GM13977 (cell line): ENCODE measurements at places on chromosomes 16 and 17.

DNA sequence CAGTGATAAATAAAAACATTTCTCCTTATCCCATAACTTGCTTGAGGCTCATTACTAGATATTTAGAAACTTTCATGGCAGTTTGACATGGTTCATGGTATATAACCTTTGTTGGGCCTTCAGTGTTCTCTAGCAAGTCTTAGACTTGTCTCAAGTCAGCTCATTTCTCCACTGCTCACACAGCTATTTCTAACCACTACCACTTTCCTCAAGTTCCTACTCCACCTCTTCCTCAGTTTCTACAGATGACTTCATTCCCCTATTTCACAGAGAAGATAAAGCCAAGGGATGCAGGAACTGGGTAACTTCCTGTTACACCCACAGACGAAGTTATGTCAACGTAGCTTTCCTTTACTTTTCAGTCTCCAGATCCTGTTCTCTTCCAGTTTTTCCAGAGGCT, 23.2 kb downstream of the NLK start:
- no peak for DNase-seq

GRCh38 chr17:81314398-81315081, 19.4 kb upstream of the SLC38A10 start:
- no peak for DNase-seq

GRCh38 chr16:17364319-17365210, 106.2 kb downstream of the XYLT1 start:
- DNase-seq, result no peak

- DNase-seq, result no peak
These were observed 16.7 kb upstream of the KRTAP17-1 start for GRCh38 chr17:41332239-41332638.

DNA sequence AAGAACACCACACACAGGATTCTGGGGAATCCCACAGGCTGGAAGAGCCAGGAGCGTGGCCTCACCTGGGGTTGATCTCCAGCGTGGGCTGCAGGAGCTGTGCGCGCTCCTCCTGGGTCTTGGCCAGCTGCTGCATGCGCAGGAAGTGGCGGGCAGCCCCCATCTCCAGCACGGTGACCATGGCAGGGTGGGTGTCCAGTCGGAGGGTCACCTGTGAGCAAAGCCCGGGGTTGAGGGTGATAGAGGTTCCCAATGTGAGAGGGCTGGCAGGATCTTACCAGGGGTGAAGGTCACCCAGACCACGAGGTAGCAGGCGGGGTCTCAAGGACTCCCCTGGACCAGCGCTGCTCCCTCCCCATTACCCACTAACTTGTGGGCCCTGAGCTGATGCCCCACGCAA, 7.4 kb downstream of the DNASE1 start:
- DNase-seq, result no peak

DNA sequence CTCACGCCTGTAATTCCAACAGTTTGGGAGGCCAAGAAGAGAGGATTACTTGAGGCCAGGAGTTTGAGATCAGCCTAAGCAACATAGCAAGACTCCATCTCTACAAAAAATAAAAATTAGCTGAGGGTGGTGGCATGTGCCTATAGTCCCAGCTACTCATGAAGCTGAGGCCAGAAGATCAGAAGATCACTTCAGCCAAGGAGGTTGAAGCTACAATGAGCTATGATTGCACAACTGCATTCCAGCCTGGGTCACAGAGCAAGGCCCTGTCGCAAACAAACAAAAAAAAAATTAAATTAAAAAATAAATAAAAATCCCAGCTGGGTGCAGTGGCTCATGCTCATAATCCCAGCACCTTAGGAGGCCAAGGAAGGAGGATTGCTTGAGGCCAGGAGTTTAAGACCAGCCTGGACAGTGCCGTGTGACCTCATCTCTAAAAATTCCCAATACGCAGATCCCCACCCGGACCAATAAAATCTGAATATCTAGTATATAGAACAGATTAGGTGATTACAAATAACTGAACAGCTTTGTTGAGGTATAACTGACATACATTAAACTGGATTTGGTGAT, 18.2 kb upstream of the ATF7IP2 start:
- no peak for DNase-seq

DNA sequence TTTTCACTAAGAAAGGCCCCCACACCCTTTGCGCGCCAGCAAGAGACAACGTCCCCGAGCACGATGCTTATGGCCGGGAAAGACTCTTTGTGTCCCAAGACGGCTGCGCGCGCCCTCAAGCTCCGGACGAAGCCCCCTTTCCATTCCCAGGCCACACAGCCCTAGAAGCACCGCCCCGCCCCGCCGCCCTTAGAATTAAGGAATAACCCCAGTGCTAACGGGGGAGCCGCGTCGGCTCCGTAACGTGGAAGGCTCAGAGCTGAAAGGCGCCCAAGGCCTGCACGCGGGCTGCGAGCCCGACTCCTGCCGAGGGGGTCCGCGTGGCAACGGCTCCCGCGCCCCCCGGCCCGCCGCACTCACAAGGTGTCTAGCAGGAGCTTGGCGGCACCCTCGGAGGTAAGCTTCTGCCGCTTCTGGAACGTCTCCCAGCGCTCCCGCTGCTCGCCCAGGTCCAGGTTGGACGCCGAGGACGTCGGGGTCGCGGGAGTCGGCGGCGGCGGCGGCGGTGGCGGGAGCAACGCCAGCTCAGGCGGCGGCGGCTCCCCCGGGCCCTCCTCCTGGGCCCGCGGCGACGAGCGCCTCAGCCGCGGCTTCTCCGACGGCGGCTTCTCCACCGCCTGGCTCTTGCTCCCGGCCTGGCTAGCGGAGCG, 477 bp downstream of the CENPV start:
- DNase-seq, result peak; percentile 46

DNA sequence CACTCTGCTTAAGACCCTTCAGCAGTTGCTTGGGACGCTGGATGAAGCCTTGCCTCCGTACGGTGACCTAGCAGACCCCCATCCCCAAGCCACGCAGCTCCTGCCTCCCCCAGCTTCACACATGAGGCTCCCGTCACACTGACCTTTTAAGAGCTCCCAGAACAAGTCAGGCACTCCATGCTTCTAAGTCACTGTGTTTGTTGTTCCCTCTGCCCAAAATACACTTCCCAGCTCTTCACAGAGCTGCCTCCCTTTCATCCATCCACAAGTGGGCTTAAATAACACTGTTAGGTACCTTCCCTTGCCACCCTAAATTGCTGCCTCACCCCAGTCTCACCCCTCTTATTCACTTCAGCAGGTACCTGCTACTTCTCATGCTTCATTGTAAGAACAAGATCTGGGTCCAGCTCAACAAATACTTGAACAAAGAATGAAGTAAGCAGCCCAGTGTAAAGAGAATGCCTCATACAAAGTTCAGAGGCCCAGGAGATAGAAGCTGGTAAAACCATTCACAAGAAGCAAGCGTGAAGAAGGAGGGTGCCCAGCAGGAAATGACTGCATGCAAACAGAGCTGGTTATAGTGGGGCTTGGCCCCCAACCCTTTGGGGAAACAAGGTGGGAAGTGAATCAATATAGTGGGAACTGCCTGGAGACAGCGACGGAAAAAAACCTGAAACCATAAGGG, 5.8 kb downstream of the ZC3H7A start:
- DNase-seq, result no peak

GRCh38 chr16:77643176-77643575, 79.1 kb upstream of the NUDT7 start:
- DNase-seq, result no peak

GRCh38 chr17:40303009-40303657, 5.8 kb upstream of the RARA start:
- peak; percentile 66 for DNase-seq

GRCh38 chr17:58504826-58505351, 9.5 kb downstream of the MTMR4 start:
- DNase-seq, result peak; percentile 81

GRCh38 chr16:66050991-66051390, 315.5 kb upstream of the CDH5 start:
- DNase-seq, result no peak

DNA sequence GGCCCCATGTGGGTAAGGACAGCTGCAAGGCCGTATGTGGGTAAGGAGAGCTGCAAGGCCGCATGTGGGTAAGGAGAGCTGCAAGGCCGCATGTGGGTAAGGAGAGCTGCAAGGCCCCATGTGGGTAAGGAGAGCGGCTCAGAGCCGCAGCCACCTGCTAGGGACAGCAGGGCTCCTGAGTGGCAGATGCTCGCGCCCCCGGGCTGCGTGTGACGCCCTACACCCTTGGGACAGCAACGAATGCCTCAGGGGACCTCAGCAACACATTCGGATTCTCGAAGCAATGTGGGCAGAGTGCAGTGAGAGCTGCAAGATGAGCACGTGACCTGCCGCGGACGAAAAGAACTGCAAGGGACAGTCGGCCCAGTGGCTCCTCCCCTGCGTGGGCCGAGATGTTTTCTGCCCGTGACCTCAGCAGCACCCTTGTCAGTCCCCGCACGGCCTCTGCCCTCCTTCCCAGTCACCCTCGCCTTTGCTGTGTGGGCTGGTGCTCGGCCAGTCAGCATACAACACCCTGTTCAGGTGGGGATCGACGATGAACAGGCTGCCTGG, 9.6 kb upstream of the SLC38A8 start:
- DNase-seq, result no peak

DNA sequence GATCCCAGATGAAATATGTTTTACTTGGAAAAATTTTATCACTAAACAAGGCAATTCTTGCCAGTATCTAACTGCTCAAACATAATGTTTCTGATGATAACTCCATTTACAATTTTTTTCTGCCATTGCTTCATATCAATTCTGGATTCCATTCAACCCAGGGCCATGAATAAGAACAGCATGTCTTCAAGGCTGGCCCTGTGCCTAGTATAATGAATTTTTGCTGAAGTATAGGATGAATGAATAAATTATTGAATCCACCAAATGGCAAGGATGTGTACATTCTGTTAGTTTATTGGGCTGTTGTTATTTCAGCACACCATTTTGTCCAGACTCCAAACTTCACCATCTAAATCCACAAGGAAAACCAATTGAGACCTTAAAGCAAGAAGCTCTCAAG, 414.7 kb downstream of the HS3ST3B1 start:
- no peak for DNase-seq

- DNase-seq, result no peak
These were observed 121.5 kb downstream of the KATNIP start for GRCh38 chr16:27671410-27671809.

- DNase-seq, result peak; percentile 59
These were observed 805 bp upstream of the ORAI3 start for GRCh38 chr16:30947859-30948666.
